Activated T-cell treated with anti-CD3 and anti-CD28 coated beads for 24 hours (primary cell): ENCODE measurements at places on chromosomes 13 and 19.

- no peak for DNase-seq
Measured at GRCh38 chr19:43534305-43534815, 1.4 kb downstream of the ZNF575 start.

DNA sequence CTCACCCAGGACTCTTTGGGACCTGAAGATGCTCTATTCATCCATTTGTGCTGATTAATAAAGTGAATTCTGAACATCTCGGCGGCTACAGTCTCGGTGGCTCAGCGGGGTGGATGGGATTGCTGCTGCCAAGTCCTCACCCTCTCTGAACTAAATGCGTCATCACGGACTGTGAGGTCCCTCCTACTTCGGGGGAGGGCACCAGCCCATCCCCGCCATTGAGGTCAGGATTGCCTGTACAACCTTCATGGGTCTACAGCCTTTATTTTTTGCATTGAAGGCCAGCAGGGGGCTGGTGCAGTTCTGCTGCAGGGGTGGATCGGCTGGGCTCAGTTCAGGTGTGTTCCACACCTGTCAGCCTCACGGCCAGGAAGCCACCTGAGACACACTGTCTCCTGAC is 181.8 kb downstream of the COL4A1 start:
- DNase-seq = no peak

- no peak for DNase-seq
Measured at GRCh38 chr19:56083668-56084067, 37.4 kb downstream of the ZNF787 start.

- no peak for DNase-seq
Measured at GRCh38 chr13:107551521-107551920, 663.8 kb downstream of the LIG4 start.

- no peak for DNase-seq
Measured at GRCh38 chr13:64900039-64900438, 2330.1 kb downstream of the PCDH9 start.

- DNase-seq = peak; percentile 74
Measured at GRCh38 chr19:35712567-35713505, 5.0 kb upstream of the KMT2B start.

GRCh38 chr13:71902676-71903075 is 35.7 kb upstream of the DACH1 start:
- DNase-seq = no peak

DNA sequence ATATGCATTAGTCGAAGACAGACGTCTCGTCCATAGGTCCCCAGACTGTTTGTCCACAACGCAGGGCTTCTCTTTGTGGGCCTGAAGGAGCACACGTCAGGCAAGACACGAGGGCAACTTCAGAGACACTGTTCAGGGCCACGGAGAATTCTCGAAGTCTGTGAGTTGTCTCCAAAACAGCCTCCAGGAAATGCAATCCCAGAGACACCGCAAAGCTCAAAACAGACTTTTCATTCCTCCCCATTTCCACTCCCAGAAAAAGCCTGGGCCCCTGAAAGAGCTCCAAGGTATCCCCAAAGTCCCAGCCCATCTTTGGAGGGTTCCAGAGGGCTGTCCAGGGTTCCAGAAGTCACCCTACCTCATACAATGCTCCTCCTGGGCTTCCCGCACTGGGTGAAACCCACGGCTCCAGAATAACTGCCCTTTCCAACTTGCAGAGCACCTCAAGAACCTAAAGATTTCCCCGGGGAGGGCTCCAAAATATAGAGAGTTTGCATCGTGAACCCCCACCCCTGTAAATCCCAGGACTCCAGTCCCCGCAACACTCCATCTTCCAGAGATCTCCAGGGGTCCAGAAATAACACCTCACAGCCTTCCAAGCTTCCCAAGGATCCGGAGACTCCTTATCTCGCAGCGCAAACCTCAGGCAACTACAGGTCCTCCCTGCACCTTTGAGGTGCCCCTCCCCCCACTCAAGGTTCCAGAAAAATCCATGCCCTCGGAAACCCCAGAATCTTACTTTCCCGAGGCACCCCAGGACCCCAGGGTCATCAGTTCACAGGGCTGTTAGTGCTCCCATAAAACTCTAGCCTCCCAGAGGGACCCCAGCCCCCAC is 687 bp upstream of the FTL start:
- DNase-seq = no peak

DNA sequence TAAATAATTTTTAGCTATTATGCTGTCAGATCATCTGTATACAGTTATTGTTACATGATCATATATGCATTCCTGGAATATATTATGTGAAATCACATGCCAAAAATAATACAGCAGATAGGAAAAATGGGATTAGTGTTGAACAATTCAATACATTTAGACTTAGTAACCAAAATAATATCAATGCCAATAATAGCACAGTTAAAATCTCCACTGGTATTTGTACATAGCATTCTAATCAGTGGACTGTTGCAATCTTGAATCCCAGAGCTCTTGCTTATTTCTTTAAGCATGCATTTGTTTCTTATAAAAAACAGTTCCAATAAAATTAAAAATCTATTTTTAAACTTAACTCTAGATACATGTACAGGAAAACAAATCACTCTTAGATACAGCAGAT is 2772.2 kb downstream of the PCDH9 start:
- DNase-seq = no peak

DNA sequence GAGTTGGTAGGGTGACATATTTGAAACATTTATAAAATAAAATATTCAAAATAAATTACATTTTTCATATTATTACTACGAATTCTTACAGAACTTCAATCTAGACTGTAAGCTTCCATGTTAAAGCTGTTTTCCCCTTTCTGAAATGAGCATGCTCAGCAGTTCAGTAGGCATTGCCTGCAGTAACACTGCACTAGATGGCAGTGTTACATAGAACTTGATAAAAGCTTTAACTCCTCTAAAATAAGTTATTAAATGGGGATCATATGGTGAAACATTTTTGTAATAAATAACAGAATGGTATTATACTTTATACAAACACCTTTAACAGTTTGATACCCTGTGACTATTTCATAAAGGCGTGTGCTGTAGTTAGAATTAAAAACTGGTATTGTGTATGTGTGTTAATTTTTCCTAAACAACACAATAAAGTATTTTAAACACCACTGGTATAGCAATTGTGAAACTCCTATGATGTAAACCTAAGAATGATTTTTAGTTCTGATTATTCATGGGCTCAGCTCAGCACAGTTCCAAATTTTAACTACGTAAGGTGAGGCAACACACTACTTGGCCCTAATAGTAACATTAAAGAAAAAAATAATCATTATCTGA is 11.6 kb upstream of the GPR18 start:
- no peak for DNase-seq

DNA sequence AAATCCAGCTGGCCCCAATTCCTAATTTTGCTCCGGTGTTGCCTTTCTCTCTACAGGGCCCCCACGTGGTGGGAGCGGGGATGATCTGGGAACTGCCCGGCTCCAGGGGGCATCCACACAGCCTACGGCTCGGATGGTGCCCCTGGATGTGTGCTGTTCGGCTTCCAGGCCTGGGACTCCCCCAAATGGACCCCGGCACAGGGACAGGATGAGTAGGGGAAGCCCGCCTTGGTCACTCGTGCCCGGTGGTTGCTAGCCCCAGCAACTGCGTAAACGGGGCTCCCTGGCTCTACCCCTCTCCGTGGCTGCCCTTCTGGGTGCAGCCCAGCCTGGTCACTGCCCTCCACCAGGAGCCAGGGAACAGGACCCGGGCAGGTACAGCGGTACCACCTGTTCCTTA is 111.5 kb downstream of the TEX26 start:
- no peak for DNase-seq

GRCh38 chr13:32650705-32651311 is 64.6 kb downstream of the PDS5B start:
- DNase-seq = peak; percentile 53

DNA sequence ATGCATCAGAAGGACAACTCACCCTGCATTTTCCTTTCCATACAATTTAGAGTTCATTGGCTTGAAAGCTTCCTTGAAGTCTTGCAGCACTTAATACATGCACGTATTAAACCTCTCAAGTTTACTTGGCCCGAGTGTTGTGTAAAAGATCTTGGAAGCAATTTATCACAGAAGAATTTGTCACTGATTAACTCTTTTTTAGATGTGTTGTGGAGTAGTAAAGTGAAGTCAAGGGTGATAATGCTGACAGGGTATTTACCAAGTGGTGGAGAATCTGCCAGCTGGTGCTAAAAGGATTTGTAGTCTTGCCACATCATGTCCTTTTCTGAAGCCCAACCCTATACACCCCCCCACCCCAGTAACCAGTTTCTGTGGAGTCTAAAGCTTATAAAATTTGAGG is 421.0 kb upstream of the MIR17HG start:
- DNase-seq = no peak

DNA sequence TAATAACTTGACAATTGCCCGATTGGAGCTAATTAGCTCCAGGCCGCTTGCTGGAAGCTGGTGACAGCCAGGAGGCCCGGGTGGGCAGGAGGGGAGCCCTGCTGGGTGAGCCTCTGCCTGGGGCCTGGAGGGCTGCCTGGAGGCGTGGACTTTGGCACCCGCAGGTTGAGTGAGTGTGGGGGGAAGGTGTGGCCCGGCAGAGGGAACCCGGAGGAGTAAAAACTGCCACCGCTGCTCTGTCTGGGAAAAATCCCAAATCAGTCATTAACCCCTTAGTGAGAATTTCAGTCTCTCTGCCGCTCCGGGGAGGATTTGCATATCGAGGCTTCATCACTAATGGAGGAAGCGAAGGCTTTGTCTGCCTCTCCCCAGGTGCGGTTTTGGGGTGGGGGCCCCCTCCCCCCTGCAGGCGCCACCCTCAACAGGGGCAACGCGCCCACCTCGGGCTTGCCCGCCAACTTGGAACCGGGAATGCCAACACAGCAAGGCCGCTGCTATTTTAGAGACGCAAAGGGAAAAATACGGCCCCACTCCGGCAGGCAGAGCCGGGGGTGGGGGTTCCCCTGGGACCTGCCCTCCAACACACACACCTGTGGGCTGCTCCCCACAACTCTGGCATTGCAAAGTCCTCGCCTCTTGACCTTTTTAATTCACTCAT is 6.2 kb downstream of the EFNA2 start:
- no peak for DNase-seq

DNA sequence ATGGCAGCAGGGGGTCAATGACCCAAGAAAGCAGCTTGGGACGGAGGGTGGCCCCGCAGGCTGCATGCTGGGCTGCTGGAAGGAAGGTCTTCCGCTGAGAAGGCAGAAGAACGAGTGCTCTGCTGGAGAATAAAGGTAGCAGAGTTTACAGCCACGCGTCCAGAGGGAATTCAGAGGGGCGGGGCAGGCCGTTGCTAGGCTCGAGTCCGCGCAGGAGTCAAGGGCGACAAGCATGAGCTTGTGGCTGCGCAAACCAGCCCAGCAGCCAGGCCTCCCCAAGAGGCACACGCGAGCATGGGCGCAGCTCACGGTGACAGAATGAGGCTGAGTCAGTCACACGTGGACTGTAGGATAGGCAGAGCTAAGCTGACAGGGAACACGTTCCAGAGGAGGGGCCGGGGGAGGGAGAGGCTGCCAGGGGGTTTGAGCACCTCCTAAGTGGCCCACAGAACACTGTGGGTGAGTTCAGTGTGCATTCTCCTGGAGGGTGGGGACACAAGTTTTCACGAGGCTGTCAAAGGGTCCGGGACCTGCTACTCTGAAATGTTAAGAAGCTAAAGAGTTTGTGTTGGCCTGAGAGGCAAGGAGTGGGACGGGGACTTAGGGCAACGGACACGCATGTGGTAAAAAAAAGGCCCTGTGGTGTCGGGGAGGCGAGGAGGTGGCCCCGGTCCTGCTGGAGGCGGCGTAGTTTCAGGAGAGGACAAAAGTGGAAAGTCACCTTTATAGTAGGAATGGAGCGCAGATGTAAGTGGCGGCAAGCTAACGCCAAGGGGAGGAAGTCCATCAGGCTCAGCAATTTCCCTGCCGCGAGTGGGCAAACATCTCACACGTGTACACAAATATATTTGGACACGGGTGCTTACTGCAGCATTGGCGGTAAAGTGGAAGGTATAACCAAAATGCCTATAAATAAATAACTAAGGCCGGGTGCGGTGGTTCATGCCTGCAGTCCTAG is 17.7 kb downstream of the RFX2 start:
- DNase-seq = no peak

GRCh38 chr13:99873832-99874430 is 97.6 kb downstream of the ZIC5 start:
- no peak for DNase-seq
